Panc1 (cell line): ENCODE measurements at places on chromosomes 2 and 18. TPM values are rescaled to one million over a fixed set of nuclear protein-coding genes. Genes with fewer than 3 reads are reported as not detected.
A peak's percentile ranks its signal among the peaks of the same experiment; 100 is the strongest.

HAAO gene
- 0.74 TPM for total RNA-seq

LYG2 gene
- not detected for total RNA-seq

DNA sequence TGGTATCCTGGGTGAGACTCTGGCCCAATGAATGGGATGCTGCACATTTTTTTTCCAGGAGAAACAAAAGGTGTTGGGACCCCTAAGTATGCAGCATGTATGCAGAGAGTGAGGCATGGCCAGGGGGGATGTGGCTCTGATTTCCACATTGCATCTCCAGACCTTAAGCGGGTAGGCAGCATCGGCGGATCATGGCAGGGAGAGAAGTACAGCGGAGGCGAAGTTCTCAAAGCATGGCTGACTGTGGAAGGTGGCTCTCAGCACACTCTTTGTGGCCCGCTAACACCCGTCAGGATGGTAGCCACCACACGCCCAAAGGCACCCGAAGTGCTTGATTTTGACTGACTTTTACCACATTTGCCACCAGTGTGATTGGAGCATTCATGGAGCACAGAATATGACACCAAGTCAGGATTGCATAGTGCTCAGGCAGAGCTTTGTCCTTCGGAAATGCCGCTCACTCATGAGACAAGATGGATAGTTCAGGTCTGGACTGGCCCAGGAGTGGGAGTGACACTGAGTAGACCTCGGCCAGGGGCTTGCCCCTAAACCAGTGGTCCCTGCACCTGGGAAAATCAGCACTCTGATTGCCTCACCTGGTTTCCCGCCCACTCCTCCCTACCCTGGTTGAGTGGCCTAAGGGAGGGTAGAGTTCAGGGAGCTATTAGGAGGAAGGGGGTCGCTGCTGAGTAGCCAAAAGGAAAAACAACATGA lies 14.2 kb downstream of the INPP4A start:
- no peaks in the 10 kb centered on the region for H3K36me3 ChIP-seq
- H3K27me3 ChIP-seq: no peaks in the 10 kb centered on the region
- no peak overlapping the region for H3K4me3 ChIP-seq
- no peak overlapping the region for H3K27ac ChIP-seq

- no peaks in the 10 kb centered on the region; the same call in 1 of the 2 replicates for H3K36me3 ChIP-seq
- H3K27ac ChIP-seq: peak overlapping the region; percentile 71
- no peak for DNase-seq
- H3K4me1 ChIP-seq: peaks cover 25% of the 10 kb centered on the region
Measured at GRCh38 chr2:237486334-237486818, 675 bp upstream of the MLPH start.

DNA sequence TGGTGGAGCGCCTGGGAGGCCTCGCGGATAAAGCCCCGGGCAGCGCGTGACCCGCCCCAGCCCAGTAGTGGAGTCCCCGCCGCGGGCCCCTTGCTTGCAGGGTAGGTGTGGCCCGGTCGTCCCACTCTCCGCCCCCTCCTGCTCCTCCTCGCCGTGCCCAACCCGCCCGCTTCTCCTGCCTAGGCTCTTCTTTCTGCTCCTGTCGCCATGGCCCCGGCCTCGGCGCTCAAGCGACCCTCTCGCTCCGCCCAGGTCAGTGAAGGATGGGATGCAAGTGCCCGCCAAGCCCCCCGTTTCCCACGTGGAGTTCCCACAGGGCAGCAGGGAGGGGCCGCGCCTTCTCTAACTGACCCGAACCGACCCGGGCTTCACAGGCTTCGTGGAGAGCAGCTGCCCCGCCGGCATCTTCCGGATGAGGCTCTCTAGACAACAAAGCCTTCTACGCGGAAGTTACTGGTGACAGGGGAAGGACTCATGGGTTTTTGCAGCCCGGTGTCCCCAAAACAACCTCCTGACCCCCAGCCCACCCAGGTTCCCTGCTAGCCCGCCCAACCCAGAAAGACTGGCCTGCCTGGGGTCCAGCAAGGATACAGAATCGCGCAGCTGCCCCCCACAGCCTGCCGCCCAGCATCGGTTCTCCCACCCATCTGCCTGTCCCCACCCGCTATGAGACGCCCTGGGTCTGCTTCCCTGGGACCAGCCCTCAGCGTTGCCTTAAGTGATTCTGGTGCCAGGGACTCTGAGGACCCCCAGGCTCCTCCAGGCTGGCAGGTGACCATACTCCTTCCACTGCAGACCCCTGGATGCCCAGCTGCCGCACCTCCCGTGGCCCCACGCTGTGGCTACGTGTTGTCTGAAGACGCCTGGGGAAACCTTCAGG lies 32.8 kb downstream of the TTC32 start:
- peak overlapping the region; percentile 18; the same call in 1 of the 2 replicates for H3K4me3 ChIP-seq
- DNase-seq: no peak
- no peaks in the 10 kb centered on the region for H3K4me1 ChIP-seq
- H3K27ac ChIP-seq: no peak overlapping the region
- H3K27me3 ChIP-seq: no peaks in the 10 kb centered on the region
- no peaks in the 10 kb centered on the region for H3K36me3 ChIP-seq

DNA sequence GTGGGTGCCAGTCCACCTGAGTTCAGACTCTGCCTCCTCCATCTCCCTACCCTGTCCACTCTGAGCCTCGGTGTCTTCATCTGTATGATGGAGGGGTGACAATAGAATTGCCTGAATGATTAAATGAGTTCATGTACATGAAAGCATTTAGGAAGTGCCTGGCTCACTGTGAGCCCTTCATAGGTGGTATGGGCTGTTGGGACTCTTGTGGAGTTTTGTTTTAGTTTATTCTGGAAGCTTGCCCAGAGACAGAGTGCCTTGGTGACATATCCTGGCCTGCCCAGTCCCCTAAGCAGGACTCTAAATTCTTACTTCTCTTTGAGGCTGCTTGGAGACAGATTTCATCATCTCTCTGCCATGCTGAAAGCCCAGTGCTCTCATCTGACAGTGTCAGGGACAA lies 24.5 kb upstream of the GIGYF2 start:
- no peaks in the 10 kb centered on the region for H3K36me3 ChIP-seq
- no peak overlapping the region; the same call in 1 of the 2 replicates for H3K27ac ChIP-seq
- no peak for DNase-seq
- H3K4me1 ChIP-seq: peaks cover 10% of the 10 kb centered on the region
- H3K27me3 ChIP-seq: no peaks in the 10 kb centered on the region

GRCh38 chr2:27185331-27186026 lies 26.4 kb upstream of the ATRAID start:
- H3K36me3 ChIP-seq: no peaks in the 10 kb centered on the region
- no peaks in the 10 kb centered on the region for H3K27me3 ChIP-seq
- no peak for DNase-seq
- H3K4me1 ChIP-seq: no peaks in the 10 kb centered on the region

DNA sequence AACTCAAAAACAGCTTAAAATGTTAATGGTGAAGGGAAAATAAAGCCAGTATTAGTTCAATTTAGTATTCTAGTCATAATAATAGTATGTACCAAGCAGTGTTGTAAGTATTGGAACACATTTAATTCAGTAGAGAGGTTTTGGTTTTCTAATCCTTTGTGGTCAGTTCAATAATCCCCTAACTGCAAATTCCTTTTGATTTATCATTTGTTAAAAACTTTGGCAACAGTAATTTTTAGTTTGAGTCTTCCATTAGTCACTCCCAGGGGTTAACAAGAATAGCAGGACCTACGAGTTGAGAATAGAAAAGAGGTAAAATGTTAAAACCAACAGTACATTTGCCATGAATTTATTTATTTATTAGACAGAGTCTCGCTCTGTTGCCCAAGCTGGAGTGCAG lies 10.7 kb downstream of the MRPL44 start:
- DNase-seq: no peak
- H3K27ac ChIP-seq: no peak overlapping the region
- H3K36me3 ChIP-seq: peaks cover 26% of the 10 kb centered on the region
- H3K27me3 ChIP-seq: no peaks in the 10 kb centered on the region
- no peaks in the 10 kb centered on the region for H3K4me1 ChIP-seq

TSPYL6 gene
- not detected for total RNA-seq

- DNase-seq: no peak
- H3K36me3 ChIP-seq: no peaks in the 10 kb centered on the region
- H3K4me1 ChIP-seq: no peaks in the 10 kb centered on the region
- H3K27me3 ChIP-seq: no peaks in the 10 kb centered on the region
Measured at GRCh38 chr2:163086940-163087339, 248.4 kb upstream of the KCNH7 start.

- DNase-seq: no peak
- no peaks in the 10 kb centered on the region for H3K4me1 ChIP-seq
- no peaks in the 10 kb centered on the region for H3K36me3 ChIP-seq
Measured at GRCh38 chr2:231573698-231574421, 18.8 kb upstream of the TEX44 start.

- H3K27ac ChIP-seq: no peak overlapping the region
- H3K4me1 ChIP-seq: no peaks in the 10 kb centered on the region
- H3K36me3 ChIP-seq: no peaks in the 10 kb centered on the region
- H3K4me3 ChIP-seq: no peak overlapping the region
- DNase-seq: no peak
Measured at GRCh38 chr2:75500633-75501032, 60.1 kb downstream of the EVA1A start.

- no peaks in the 10 kb centered on the region for H3K27me3 ChIP-seq
- no peak for DNase-seq
- H3K27ac ChIP-seq: no peak overlapping the region
- no peaks in the 10 kb centered on the region for H3K36me3 ChIP-seq
- no peak overlapping the region for H3K4me3 ChIP-seq
Measured at GRCh38 chr2:28354920-28355520, 37.6 kb upstream of the FOSL2 start.

DNA sequence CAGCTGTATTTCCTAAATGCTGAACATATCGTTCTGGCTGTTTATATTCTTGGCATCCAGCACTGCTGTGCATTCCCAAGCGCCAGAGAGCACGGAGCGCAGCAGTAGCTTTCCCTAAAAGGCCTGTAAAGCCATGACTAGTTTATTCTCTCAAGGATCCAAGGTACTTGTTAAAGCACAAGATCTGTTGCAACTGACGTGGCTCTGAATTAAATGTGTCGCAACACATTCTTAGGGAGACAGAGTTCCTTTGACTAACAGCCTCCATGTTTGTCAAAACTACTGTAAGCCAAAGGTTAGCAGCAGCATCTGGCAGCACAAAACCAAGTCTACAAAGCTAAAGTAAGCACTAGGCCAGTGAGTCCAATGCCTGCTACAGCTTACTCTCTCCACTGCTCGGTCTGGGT lies 188.6 kb upstream of the FN1 start:
- H3K36me3 ChIP-seq: no peaks in the 10 kb centered on the region
- no peaks in the 10 kb centered on the region for H3K27me3 ChIP-seq
- H3K4me1 ChIP-seq: no peaks in the 10 kb centered on the region
- no peak for DNase-seq
- no peak overlapping the region for H3K27ac ChIP-seq
- H3K4me3 ChIP-seq: no peak overlapping the region

DNA sequence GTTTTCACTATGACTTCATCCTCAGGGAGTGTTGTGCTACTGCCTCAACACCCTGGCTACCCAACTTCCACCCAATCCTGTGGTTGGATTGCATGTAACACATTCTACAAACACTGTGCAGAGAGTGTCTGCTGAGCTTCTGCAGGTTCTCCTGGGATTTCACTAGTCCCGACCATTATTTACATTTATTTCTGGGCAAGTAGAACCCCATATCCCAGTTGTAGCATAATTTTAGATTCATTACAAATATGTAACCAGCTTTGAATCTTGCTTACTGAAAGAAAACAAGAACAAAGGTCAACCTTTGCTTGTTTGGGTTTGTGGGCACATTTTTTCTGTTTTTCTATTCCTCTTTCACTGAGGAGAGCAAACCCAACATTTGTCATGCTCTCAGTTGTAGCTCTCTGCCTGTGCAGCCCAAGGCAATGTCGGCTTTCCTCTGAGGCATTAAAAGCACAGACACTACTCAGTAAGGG lies 2036.1 kb upstream of the LRRTM1 start:
- H3K36me3 ChIP-seq: no peaks in the 10 kb centered on the region
- no peaks in the 10 kb centered on the region for H3K4me1 ChIP-seq
- no peak overlapping the region for H3K4me3 ChIP-seq
- DNase-seq: no peak

SLC30A3 gene
- total RNA-seq: 0.59 TPM

RNF125 gene
- 0.57 TPM for total RNA-seq

DNA sequence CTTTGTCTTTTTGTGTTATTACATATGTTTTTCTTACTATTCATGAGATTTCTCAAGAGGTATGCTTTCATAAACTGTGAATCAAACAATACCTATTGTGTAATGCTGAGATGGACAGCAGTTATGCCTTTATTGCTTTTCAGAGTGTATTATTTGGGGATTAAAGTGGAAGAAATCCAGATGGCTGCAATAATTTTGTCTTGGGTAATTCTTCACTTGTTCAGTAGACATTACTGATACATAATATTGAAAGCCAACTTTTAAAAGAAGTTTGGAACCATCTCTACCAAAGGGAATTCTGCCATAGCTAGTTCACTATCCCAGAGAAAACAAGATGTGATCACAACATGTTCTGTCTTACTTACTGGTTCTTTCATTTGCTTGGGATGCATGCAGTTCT lies 253.4 kb upstream of the ZSWIM2 start:
- H3K27ac ChIP-seq: no peak overlapping the region
- H3K4me1 ChIP-seq: no peaks in the 10 kb centered on the region
- H3K36me3 ChIP-seq: no peaks in the 10 kb centered on the region
- H3K4me3 ChIP-seq: no peak overlapping the region
- H3K27me3 ChIP-seq: no peaks in the 10 kb centered on the region
- DNase-seq: no peak

- H3K27me3 ChIP-seq: no peaks in the 10 kb centered on the region
- no peak for DNase-seq
- no peaks in the 10 kb centered on the region for H3K4me1 ChIP-seq
- H3K27ac ChIP-seq: no peak overlapping the region
- no peak overlapping the region for H3K4me3 ChIP-seq
Measured at GRCh38 chr2:116042530-116042929, 1600.1 kb downstream of the DPP10 start.

GRCh38 chr18:9608298-9608697 lies 6.1 kb downstream of the PPP4R1 start:
- peaks cover 4% of the 10 kb centered on the region; the same call in 1 of the 2 replicates for H3K36me3 ChIP-seq
- H3K4me1 ChIP-seq: peaks cover 34% of the 10 kb centered on the region
- H3K4me3 ChIP-seq: no peak overlapping the region
- H3K27me3 ChIP-seq: no peaks in the 10 kb centered on the region
- no peak for DNase-seq
- H3K27ac ChIP-seq: no peak overlapping the region

DNA sequence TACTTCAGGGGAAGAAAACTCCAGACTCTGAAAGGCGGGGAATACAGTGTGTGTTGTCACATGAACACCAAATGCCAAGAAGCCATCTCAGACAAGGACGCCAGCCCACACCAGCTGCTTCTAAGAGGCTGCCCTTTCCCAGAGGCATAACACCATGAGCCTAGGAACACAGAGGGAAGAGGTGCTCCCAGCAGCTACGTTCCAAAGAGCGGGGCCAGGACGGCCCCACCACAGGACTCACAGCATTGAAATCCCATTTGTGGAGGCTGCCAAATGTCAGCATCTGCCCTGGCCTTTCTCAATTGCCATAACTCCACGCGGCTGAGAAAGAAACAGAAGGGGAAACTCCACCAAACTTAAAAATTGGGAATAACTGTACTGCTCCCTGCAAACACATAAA lies 20.1 kb upstream of the ID2 start:
- H3K4me1 ChIP-seq: 0 out of 2 replicates have a peak, but pooled peaks cover 3% of the 10 kb centered on the region
- no peaks in the 10 kb centered on the region for H3K36me3 ChIP-seq
- H3K27me3 ChIP-seq: no peaks in the 10 kb centered on the region
- H3K4me3 ChIP-seq: no peak overlapping the region

- H3K4me1 ChIP-seq: no peaks in the 10 kb centered on the region
- no peak overlapping the region for H3K27ac ChIP-seq
- no peak for DNase-seq
- no peak overlapping the region for H3K4me3 ChIP-seq
Measured at GRCh38 chr18:4806331-4806730, 351.2 kb upstream of the DLGAP1 start.

GRCh38 chr18:64384101-64384500 lies 235.2 kb upstream of the LINC00305 start:
- no peak for DNase-seq
- H3K27me3 ChIP-seq: no peaks in the 10 kb centered on the region
- no peak overlapping the region for H3K4me3 ChIP-seq
- no peak overlapping the region for H3K27ac ChIP-seq
- H3K36me3 ChIP-seq: no peaks in the 10 kb centered on the region

ALK gene
- total RNA-seq: not detected

RAB6C gene
- total RNA-seq: 0.13 TPM
